Activated CD4-positive, alpha-beta T cell treated with anti-CD3 and anti-CD28 coated beads, Interleukin-2, Interleukin-6, amounts not matched to agents 100 ng/mL and 50 ng/mL, durations not matched to agents 16 hours and 8 hours (primary cell): ENCODE measurements at places on chromosomes 2 and 18.

GRCh38 chr2:64644458-64645382, 9.0 kb downstream of the SERTAD2 start:
- DNase-seq = peak; percentile 67

DNA sequence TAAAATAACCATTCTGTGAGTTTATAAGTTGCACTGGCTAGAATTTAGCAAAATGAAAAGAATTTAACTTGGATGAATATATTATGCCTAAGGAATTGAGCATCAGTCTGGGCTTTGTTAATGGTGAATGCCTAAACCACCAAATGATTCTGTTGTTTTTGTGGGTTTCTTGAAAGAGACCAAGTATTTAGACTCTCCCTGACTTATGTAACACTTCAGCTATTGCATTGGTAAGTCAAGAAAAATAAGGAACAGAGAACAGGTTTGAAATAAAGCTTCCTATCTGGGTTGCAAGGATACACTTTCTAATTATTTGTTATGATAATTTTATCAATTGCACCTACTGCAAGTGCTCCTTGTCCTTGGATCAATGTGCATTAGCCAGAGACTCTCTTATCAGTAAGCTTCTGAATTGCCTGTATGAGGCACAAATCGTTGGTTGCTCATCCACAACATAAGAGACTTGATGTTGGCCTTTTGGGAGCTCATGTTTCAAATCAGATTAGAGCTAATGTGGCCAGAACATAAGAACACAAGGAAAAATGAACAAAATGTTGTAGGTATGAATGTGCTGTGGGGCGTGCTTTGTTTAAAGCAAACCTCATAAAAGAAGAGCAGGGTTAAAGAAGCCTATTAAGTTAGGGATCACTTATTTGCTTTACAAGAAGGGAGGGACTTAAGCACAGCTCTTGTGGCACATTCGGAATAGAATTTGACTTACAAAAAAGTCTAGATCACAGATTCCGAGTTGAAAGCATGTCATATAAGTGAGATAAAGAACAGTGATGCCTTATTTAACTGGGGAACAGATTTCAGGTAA, 37.2 kb downstream of the PRKCE start:
- DNase-seq = no peak

DNA sequence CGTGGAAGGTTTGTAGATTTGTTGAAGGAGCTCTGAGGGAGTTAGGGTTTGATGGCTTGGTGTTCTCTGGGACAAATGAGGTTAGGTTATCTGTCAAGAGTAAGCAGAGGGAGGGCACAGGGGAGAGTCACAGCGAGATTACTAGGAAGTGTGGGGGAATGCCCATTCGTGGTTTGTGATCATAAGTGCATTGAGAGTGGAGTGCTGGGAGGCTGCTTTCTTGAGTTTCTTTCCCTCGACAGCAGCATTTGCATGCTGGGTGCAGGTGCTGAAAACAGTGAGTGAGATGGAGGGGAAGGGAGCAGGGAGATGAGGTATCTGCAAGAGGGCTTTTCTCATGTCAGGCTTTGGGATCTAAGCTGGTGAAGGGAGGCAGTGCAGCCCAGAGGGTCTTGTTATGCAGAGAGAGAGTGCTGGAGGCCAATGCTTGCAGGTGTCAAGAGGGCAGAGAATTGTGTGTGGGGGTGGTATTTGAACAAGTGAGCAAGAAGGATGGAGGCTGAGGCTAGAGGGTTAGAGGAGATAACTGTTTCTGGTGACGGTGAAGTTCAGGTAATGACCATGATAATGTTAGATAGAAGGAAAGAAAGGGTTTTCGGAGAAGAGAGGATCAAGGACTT, 8.8 kb downstream of the RALB start:
- peak; percentile 69 for DNase-seq

DNA sequence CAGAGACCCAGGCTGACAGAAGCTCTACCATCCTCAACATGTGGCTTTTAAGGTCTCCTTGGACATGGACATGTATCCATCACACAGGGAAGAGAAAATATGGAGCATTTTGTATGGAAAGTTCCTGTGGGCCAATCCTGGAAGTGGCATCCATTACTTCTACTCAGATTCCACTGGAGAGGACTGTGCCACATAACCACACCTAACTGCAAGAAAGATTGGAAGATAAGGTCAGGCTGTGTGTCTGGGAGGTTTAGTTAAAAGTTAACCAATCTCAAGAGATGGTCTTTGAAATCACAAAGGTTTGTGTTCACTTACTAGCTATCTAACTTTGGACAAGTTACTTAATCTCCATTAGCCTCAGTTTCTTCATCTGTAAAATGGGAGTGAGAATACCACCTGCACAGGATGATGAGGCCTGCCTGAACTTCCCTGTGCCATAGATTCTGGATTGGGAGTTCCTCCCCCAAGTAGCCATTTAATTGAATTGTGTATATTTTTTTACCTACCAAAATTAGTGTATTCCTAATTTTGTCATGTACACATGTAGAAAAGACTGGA, 3.9 kb upstream of the ABCB11 start:
- DNase-seq = no peak

DNA sequence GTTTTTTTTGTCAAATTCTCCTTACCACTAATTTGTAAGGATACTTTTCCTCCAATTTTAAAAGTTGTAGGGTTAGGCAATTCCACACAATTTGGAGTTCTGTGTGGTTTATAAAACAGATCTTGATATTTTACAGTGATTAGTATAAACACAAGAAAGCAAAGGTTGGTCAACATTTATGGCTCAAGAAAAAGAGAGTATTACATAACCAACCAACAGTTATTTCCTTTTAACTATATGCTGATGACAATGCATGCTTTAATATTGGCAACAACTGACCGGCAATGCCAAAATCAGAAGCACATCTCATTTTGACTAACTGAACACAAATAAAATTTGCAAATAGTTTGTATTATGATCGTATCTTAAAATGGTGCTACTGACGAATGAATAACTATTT, 137.2 kb downstream of the CDH2 start:
- DNase-seq = no peak

DNA sequence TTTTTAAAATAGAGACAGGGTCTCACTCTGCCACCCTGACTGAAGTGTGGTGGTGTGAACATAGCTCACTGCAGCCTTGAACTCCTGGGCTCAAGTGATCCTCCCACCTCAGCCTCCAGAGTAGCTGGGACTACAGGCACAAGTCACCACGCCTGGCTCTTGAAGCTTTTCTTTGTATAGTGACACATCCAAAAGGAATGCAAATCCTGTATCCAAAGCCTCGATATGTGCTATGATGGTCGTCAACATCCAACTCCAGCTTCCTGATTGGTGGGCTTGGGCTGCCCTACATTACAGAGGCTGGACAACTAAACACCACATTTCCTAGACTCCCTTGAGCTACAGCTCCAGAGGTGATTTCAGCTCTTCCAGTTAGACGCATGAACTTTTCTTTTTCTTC, 101.7 kb upstream of the PGAP1 start:
- DNase-seq = no peak

DNA sequence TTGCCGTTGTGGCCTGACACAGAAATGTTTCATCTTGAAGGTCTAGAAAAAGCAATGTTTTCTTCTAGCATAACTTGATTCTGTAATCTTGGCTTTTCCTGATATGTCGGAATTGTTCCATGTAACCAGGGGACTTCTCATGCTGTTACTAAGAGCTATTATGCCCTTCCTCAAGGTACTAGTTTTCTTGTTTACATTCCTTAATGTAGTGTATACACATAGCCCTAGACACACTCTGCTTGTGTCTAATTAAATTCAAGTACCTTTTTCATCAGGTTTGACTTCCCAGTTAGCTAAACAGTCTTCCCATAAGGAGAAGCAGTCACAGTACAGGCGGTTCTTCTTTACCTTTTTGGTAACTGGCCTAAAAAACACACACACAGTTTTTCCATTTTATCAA, 122.8 kb upstream of the MSH6 start:
- DNase-seq = no peak

- no peak for DNase-seq
These were observed 181.9 kb downstream of the RTP5 start for GRCh38 chr2:242051463-242051862.

DNA sequence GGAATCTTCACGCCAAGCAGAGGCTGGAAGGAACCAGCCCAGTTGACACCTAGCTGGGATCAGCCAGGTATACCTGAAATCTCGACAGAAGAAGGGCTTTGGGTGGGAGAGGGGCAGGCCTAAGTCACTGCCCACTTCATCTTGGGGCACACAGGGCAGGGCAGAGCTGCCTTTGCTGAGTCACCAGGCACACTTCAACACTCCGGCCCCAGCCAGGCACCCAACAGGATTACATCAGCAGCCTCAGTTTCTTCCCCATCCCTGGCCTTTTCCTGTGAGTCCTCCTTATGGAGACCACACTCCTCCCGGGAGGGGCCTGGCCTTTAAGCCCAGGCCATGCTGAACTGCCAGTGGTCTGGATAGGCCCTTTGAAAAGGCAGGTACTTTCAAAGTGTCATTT, 201.7 kb upstream of the HS6ST1 start:
- peak; percentile 9 for DNase-seq

- DNase-seq = no peak
These were observed 113.5 kb downstream of the NYAP2 start for GRCh38 chr2:225512876-225513540.

- DNase-seq = no peak
These were observed 3.5 kb downstream of the RALB start for GRCh38 chr2:120255986-120256650.

GRCh38 chr2:47690132-47690531, 92.8 kb upstream of the MSH6 start:
- DNase-seq = no peak

GRCh38 chr2:203820969-203821368, 46.6 kb upstream of the CTLA4 start:
- no peak for DNase-seq

DNA sequence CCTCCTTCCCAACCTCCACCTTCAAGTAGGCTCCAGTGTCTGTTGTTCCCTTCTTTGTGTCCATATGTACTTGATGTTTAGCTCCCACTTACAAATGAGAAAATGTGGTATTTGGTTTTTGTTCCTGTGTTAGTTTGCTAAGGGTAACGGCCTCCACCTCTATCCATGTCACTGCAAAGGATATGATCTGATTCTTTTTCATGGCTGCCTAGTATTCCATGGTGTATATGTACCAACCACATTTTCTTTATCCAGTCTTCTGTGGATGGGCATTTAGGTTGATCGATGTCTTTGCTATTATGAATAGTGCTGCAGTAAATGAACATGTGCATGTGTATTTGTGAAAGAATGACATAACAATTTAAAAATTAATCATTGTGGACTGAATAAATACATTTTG, 19.5 kb upstream of the TFPI start:
- DNase-seq = no peak

GRCh38 chr2:239300242-239300641, 100.6 kb downstream of the HDAC4 start:
- DNase-seq = no peak

DNA sequence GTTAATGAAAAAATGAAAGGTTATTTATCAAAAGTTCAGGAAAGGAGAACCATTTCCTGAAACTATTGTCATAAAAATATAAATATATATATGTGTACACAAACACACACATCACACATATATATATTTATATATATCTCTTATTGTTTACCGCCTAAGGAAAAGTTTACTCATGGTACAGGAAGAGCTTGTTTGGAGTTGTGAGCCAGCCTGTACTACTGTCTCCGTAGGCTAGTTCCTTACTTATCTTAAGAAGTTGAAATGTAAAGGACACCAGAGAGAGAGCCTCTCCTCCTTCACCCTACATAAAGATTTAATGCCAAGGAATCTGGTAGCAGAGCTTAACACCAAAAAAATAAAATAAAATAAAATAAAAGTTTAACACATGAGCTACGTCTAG, 19.6 kb downstream of the DSC1 start:
- no peak for DNase-seq

DNA sequence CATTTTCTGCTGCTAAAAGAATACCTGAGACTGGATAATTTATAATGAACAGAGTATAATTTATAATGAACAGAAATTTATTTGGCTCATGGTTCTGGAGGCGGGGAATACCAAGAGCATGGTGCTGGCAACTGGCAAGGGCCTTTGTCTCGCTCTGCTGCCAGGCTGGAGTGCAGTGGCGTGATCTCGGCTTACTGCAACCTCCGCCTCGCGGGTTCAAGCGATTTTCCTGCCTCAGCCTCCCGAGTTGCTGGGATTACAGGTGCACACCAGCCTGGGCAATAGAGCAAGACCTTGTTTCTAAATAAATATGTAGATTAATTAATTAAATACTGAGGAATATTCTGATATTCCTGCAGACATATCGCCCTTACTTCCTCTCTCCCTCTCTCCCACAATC, 1610.8 kb downstream of the SUCLG1 start:
- no peak for DNase-seq

DNA sequence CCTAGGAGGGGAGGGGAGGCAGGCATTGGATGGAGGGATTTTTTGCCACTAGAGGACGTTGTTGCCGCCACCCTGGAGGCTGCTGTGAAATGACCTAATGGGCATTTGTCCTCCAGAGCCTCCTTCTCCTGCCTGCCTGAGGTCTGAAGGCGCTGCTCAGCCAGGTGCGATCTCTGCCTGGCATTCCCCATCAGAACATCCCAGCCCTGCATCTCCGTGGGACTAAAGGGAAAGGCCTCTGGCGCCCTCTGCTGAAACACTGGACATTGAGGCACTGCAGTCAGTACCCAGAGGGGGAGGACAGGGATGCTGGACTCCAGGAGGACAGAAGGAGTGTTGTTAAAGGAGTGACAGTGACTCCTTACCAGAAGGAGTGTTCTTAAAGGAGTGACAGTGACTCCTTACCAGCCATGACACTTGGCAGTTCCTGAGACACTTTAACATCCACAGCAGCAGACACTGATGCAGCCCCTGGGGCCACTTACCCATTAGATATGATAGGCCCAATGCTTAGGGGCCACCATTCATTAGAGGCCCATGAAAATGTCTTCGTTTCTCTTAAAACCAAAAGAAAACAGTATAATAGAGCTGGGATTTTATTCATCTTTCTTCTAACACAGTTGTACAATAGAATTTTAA, 17.0 kb downstream of the THNSL2 start:
- peak; percentile 20 for DNase-seq

DNA sequence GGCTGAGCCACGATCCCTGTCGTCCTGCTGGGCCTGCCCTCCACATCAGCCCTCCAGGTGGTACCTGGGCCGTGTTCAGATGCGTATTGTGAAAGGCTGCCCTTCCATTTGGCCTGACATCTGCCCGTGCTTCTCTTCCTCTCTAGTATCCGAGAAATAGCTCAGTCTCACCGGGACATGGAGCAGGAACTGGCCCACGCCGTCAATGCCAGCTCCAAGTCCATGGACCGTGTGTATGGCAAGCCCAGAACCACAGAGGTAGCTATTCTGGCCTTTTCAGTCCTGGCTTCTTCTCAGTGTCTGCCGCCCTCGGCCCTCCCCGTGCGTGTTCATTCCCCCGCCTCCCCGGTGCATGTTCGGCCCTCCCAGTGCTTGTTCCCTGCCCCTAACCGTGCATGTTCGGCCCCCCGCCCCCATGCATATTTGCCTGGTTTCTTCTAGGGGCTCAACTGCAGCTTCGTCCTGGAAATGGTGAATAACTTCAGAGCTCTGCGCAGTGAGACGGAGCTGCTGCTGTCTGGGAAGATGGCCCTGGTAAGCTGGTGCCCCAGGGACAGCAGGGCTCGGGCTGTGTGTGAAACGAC, 104.3 kb downstream of the USP40 start:
- no peak for DNase-seq

- DNase-seq = no peak
These were observed 47.6 kb upstream of the MSH6 start for GRCh38 chr2:47735136-47735869.
